ENCODE measurements at places on chromosomes 2 and 18.
A peak's percentile ranks its signal among the peaks of the same experiment; 100 is the strongest.

DNA sequence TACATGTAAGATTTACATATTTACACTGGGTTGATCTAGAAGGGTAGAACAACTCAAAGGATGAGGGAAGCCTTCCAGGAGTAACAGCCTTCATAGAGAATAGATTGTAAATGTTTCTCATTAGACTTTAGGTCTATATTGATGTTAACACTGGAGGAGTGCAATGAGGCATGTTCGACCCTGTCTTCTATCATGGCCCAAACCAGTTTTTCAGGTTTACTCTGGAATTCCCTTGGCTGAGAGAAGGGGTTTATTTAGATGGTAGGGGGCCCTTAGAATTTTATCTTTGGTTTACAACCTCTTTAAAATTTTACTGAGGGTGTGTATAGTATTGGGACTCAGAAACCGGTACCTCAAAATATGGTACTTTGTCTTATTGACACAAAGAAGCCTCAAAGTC is 634.9 kb upstream of the PIK3C3 start:
- no peak for DNase-seq

DNA sequence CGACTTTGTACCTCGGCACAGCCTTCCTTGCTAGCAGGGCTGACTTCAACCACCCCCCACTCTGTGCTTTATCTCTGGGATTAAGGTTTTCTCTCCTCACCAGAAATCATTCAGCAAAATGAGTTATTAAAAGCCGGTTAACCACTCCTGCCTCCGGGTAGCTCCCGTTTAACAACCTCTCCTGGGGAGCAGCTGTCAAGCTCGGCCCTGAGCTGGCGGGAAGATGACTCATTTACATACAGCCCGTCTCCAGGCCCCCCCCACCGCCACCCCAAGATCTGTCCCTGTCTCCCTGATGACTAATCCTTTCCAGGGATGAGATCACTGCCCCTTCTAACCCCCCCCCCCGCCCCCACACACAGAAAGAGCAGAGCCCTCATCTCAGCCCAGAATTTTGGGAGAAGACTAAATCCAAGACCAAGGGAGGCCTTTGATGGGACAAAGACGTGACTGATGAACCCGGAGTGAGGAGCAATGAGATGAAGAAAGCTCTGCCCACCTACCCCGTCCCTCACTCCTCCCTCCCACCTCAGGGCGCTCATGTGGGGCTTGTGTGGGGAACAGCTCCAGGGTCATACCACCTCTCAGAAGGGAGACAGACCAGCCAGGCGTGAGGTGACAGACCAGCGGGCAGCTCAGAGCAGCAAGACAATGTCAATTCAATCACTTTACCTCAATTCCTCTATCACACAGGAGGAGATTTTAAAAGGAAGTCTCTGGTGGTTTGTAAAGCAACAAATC is 131.4 kb downstream of the MSH2 start:
- peak; percentile 39 for DNase-seq

GRCh38 chr2:162327134-162327769 is 8.8 kb upstream of the IFIH1 start:
- no peak for DNase-seq

GRCh38 chr2:74836675-74837401 is 2.9 kb downstream of the HK2 start:
- no peak for DNase-seq

- no peak for DNase-seq
These were observed 36.7 kb downstream of the HDAC4 start for GRCh38 chr2:239363946-239364637.

GRCh38 chr18:50602466-50602865 is 42.6 kb downstream of the MAPK4 start:
- DNase-seq = no peak

DNA sequence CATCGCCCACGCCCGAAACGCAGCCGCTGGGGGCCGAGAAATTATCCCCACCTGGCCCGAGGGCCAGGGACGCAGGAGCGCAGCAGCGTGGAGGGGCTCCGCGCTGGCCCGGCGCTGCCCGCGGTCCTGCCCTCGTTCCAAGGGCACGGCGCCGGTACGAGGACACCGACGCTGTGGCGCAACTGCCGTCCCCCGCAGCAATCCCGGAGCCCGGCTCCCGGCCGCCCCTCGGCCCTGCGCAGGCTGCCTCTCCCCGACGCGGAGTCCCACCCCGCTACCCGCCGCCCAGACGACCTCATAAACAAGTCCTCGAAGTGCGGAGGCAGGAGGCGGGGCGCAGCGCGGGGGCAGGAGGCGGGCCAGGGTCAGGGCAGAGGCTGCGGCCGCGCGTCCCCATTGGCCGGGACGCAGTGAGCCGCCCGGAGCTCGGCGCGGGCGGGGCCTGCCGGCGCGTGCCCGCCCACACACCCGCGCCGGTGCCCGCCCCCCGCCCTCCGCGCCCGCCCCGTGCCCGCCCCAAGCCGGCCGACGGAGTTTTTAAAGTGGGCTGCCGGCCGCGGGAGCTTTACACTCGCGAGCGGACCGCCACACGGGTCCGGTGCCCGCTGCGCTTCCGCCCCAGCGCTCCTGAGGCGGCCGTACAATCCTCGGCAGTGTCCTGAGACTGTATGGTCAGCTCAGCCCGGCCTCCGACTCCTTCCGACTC is at the start of gene EPAS1:
Gene EPAS1, plus strand, starts transcription at position 568 of the 706 bp plus-strand sequence. CDS start 505 bp downstream, outside the sequence.
- peak; percentile 91 for DNase-seq

GRCh38 chr2:60371219-60371618 is 182.2 kb downstream of the BCL11A start:
- no peak for DNase-seq

GRCh38 chr2:218214116-218214515 is 2.9 kb upstream of the ARPC2 start:
- DNase-seq = no peak

GRCh38 chr2:235406430-235406829 is 87.4 kb upstream of the AGAP1 start:
- DNase-seq = no peak

GRCh38 chr2:172725746-172726145 is 9.9 kb upstream of the RAPGEF4 start:
- no peak for DNase-seq

GRCh38 chr2:54437588-54437987 is 18.5 kb upstream of the SPTBN1 start:
- no peak for DNase-seq
